AG10803 (cell line): ENCODE measurements at places on chromosomes 7 and 10.
A peak's percentile ranks its signal among the peaks of the same experiment; 100 is the strongest.

GRCh38 chr7:113204415-113204814, 86.1 kb upstream of the SMIM30 start:
- no peak for DNase-seq

GRCh38 chr7:129698516-129699418, 87.2 kb downstream of the NRF1 start:
- no peak for DNase-seq

- no peak for DNase-seq
Measured at GRCh38 chr10:58050575-58050974, 217.1 kb downstream of the IPMK start.

- peak; percentile 4 for DNase-seq
Measured at GRCh38 chr10:9615189-9615588, 1402.5 kb upstream of the CELF2 start.

GRCh38 chr7:76220185-76221057, 18.7 kb downstream of the SRRM3 start:
- peak; percentile 54 for DNase-seq

DNA sequence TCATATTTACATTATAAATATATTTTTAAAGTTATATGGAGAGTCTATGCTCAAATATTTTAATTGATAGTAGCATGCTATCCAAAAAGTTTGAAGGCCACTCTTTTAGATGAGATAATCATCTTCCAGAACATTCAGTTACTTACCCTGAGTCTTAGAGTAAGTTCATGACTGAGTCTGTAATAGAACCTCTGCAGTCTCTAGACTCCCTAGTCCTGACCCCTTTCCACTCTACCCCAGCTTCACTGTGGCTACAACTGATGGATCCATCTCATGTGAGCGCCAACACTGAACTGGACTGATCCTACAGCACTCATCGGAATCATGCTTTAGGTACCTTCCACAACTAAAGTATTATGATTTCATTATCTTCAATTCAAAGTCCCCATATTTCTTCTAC, 10.1 kb downstream of the HACD1 start:
- DNase-seq = no peak

DNA sequence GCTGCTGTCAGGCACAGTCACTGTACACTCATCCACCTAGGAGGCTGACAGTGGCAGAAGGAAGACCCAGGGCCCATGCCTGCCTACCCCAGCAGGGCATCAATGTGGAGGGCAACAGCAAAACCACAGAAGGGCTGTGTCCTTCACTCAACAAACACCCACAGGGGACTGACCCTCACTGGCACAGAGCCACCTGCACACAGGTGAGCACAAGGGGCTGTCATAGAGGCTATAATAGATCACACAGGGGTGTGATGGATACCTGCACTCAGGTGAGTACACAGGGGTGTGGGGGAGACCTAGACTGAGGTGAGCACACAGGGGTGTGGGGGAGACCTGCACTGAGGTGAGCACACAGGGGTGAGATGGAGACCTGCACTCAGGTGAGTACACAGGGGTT, 132.8 kb upstream of the TCERG1L start:
- DNase-seq = no peak

GRCh38 chr7:29636009-29636351, 72.3 kb downstream of the PRR15 start:
- DNase-seq = no peak

GRCh38 chr10:127734753-127735152, 2.2 kb upstream of the FOXI2 start:
- DNase-seq = no peak

DNA sequence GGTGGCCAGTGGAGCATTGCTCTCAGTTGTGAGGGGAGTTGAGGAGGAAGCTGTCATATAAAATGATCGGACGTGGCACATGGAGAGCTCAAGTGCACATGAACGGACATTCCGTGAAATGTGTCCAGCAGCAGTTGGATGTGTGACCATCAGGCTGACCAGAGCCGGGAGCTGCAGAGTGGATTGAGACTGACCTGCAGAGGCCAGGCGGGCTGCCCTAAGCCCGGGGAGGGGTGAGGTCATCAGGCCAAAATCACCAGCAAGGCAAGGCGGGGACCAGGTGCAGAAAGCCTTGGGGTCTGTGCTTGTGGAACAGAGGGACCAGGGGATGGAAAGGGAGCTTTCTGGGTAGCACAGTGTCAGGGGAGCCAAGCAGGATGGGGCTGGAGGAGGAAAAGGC, 279.5 kb downstream of the CELF2 start:
- DNase-seq = no peak

DNA sequence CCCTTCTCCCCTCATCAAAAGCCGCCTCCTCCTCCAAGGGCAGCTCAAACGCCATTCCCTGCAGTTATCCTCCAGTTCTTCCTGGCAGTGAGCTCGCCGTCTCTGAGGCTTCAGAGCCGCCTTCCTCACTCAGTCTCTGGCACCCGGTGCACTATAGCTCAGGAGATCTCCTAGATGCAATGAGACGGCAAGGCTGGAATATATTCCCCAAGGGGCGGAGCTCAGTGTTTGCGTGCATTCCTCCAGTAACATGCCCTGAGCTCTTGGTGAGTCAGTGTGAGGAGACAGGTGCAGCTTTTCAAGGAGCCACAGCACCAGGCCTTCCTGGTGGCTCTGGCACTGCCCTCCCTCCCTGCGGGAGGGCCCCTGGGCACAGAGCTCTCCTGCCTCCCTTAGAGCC, 512.6 kb upstream of the FOXK1 start:
- no peak for DNase-seq

DNA sequence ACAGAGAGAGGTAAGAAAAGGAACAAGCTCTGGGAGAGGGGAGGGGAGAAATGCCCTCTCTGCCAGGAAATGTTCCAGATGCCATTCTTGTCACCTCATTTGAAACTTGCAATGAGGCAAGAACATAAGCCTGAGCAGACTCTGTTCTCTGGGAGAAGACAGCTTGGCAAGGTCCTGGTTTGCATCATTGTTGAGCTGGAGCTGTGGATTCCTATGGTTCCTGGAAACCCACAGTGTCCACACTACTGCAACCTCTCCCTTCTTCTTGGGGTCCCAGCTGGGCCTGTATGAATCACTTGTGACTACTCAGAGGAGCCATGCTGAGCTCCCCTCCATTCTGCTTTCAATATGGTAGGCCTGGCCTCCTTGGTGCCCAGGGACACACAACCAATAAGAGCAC, 60.8 kb upstream of the HECTD2 start:
- DNase-seq = peak; percentile 99
